LHCN-M2 (cell line): ENCODE measurements at places on chromosomes 3 and 15. TPM values are rescaled to one million over a fixed set of nuclear protein-coding genes. Genes with fewer than 3 reads are reported as not detected.

Gene SUCLG2
- total RNA-seq, result 107 and 108 TPM in 2 replicates

DNA sequence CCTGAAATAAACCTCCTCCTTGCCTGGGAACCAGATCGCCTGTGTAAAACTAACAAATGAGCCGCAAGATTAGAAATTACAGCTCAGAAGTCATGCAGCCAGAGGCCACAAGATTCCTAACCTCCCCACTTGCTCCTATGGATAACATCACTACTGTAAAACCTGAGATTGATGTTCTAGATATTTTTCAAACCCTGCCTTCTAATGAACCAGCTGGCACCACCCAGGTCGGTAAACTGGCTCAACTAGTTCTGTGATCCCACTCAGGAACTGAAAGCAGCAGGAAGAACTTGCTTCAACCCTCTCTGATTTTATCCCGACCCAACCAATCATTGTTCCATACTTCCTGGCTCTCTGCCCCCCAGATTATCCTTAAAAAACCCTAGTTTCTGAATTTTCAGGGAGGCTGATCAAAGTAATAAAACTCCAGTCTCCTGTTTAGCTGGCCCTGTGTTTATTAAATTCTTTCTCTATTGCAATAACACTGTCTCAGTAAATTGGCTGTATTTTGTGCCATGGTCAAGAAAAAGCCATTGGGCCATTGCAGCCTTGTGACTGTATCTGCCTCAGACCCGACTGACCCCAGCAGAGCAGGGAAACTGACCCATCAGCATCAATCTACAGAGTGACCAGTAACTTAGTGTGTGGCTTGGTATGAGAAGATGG lies 98.9 kb downstream of the RPLP1 start:
- DNase-seq, result no peak

Gene TMCO5A
- total RNA-seq, result not detected in 2 replicates

- DNase-seq, result no peak
Measured at GRCh38 chr15:76996076-76996525, 1.2 kb downstream of the PSTPIP1 start.

- no peak for DNase-seq
Measured at GRCh38 chr3:46222435-46223161, 14.5 kb upstream of the CCR1 start.

GRCh38 chr15:35118960-35119359 lies 33.9 kb upstream of the NANOGP8 start:
- DNase-seq, result no peak

DNA sequence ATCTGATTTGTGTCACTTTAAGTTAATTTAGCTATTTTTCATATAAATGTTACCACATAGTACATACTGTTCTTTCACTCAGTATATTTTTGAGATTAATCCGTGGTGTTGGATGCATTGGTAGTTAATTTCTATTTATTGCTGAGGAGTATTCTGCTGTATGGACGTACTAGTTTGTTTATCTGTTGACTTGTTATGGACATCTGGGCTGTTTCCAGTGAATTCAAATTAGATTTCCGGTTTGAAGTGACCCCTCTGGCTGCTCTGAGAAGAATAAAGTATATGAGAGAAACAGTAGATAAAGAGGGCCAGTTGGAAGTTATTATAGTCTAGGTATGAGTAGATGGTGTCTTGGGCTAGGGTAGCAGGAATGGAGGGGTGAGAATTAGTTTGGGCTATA lies 15.6 kb downstream of the KAT2B start:
- no peak for DNase-seq

Gene GATA2
- 0.17 and 0.90 TPM in 2 replicates for total RNA-seq

Gene SLC2A2
- total RNA-seq, result not detected in 2 replicates

- no peak for DNase-seq
Measured at GRCh38 chr3:65231544-65231943, 543.7 kb upstream of the ADAMTS9 start.

- DNase-seq, result no peak
Measured at GRCh38 chr3:183313351-183313750, 60.3 kb downstream of the B3GNT5 start.

DNA sequence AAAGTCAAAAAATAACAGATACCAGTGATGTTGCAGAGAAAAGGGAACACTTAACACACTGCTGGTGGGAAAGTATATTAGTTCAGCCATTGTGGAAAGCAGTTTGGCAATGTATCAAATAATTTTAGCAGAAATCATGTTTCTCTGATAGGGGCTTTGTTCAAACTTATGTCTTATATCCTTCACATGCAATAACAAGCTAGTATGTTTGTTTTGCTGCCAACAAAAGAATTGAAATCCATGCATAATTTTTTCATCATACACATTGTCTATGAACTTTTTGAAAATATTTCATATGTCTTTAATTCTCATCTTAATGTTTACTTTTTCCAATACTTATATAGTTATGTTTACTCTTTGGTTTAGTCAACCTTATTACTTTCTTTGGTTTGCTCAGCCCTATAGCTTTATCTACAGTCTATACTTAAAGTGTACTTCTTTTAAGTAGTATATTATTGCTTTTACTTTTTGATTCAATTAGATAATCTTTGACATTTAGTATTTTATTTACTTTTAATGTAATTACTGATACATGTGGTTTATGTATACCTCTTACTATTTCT lies 639.6 kb upstream of the CBLB start:
- no peak for DNase-seq
